ENCODE measurements at places on chromosomes 2 and 18. TPM values are rescaled to one million over a fixed set of nuclear protein-coding genes. Genes with fewer than 3 reads are reported as not detected.

NOP58 gene
- total RNA-seq = 56.9 TPM

MEX3C gene
- 34.1 TPM for total RNA-seq

GRHL1 gene
- 33.9 TPM for total RNA-seq

TMEM37 gene
- not detected for total RNA-seq

RBM43 gene
- 2.0 TPM for total RNA-seq

C2orf66 gene
- total RNA-seq = 0.56 TPM

PLCD4 gene
- 2.6 TPM for total RNA-seq

FOXD4L1 gene
- total RNA-seq = not detected

DPP4 gene
- 0.35 TPM for total RNA-seq

TNFAIP6 gene
- not detected for total RNA-seq

SERPINB7 gene
- 59.1 TPM for total RNA-seq

NETO1 gene
- total RNA-seq = not detected

SALL3 gene
- total RNA-seq = not detected

CCDC85A gene
- not detected for total RNA-seq

ANKRD30B gene
- not detected for total RNA-seq

NOSTRIN gene
- total RNA-seq = 0.42 TPM

CPO gene
- total RNA-seq = not detected

UGT1A6 gene
- total RNA-seq = 35.8 TPM

CNGA3 gene
- not detected for total RNA-seq

TFCP2L1 gene
- total RNA-seq = 12.9 TPM

CFAP65 gene
- not detected for total RNA-seq

INPP5D gene
- 24.9 TPM for total RNA-seq

HAUS1 gene
- 77.1 TPM for total RNA-seq

DSG3 gene
- total RNA-seq = 218 TPM

ERLEC1 gene
- total RNA-seq = 43.3 TPM

PID1 gene
- total RNA-seq = 2.4 TPM
